NCI-H510A (cell line): ENCODE measurements at places on chromosomes 16 and 17.

- no peak for DNase-seq
These were observed 250.3 kb upstream of the SOX9 start for GRCh38 chr17:71870546-71870862.

DNA sequence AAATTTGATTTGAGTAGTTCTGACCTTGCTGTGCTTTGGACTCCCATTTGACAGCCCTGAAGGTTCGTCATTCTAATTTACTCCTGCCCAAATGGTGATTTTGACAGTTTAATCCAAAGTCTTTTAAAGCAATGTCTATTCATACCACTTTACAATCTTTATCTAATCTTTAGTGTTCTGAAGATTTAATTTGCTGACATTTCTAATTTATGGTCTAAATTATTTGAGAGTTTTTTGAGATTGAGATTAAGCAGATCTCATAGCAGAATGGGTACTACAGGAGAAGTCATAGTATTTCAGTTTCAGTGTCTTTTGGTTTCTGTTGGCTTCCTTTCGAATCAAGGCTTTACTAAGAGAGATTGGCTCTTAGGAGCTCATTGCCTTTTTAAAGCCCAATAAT lies 32.6 kb upstream of the RASL10B start:
- no peak for DNase-seq

- DNase-seq = peak; percentile 21
These were observed 48.4 kb downstream of the CENPV start for GRCh38 chr17:16304830-16305229.

DNA sequence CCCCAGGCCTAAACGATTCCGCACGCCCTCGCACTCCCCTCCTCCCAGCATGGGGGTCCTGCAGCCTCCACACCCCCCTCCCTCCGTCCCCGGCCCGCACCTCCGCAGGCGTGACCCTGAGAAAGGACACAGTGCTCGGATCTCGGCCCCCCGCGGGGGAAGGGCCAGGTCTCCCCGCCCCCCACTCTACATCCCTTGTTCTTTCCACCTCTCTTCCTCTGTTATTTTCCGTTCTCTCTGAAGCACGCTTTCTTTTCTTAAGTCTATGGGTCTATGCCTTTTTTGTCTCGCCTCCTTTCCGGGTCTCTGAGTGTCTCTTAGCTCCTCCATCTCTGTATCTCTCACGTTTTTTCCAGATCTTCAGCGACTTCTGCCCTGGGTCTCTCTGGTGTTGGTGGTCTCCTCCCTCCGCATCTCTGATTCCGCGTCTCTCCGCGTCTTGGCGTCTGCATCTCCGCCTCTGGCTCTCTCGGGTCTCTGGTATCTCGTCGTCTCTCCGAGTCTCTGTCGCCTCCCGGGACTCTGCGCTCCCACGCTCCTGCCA lies 2.1 kb upstream of the HES7 start:
- no peak for DNase-seq

DNA sequence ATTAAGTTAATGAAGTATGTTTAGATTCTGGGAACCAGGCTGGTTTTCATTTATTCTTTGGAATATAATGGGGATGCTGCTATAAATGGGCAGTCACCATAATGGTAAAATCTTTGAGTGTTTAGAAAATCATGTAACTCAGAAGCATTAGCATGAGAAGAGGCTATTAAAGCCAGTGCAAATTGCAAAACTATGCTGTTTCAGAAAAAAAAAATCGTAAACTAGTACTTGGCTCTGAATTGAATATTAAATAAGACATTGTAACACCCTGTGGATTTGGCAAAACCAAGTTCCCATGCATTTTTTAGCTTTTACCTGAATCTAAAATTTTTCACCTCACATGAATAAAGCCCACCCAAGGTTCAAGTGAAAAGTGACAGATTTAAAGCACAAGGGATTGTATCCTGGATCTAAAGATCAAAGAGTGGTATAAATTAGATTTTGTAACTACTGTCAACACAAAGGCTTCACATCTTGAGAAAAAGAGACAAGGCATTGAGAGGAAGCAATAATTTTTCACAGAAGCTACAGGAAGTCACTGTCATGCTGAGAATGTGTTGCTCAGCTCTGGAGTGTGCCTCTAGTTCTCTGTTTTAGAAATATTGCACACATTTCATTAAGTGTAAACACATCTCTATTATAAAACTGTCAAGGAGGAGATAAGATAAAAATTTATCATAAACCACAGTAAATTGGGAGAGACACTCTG lies 142.2 kb downstream of the ABCA8 start:
- no peak for DNase-seq

GRCh38 chr17:38942696-38943334 lies 17.4 kb downstream of the LASP1NB start:
- no peak for DNase-seq

DNA sequence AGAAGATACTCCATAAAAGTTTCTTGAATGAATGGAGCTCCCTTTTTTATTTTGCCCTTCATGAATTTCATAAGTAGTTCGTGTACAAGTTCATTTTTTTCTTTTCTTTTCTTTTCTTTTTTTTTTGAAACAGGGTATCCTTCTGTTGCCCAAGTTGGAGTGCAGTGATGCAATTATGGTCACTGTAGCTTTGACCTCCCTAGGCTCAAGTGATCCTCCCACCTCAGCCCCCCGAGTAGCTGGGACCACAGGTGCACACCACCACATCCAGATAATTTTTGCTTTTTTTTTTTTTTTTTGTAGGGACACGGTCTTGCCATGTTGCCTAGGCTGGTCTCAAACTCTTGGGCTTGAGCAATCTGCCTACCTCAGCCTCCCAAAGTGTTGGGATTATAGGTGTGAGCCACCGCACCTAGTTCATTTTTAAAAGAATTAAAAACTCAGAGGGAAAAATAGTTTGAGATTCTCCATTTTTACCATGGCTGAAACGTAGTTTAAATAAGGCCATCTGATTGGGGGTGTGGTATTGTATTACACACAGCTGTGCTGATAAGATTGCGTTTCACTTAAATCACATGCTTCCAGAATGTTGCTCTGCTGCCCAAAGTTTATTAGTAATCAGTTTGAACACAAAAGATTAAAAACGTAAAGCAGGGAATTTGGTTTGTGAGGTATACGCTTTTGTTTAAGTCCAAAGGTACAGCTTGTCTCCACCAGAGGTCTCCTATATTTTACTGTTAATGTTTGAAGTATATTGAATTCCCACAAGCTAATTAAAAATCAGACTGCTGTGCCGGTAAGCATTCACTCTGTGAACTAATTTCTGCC lies 154.1 kb downstream of the SOCS1 start:
- no peak for DNase-seq

DNA sequence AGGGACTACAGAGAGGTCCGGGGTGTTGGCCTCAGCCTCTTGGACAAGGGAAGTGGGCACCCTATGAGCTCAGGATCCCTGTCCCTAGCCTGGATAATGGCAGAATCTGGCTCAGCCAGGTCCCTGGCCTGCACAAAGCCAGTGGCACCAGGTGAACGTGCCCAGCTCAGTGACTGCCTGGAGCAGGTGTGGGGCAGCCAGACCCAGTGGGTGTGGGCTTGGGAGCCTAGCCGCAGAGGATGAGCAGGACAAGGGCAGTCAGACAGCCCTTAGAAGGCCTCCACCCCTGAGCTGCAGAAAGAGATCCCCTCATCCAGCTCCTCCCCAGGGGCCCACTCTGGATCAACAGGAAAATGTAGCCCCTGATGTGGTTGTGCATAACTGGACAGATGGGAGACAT lies 585.3 kb downstream of the KCNJ18 start:
- no peak for DNase-seq

DNA sequence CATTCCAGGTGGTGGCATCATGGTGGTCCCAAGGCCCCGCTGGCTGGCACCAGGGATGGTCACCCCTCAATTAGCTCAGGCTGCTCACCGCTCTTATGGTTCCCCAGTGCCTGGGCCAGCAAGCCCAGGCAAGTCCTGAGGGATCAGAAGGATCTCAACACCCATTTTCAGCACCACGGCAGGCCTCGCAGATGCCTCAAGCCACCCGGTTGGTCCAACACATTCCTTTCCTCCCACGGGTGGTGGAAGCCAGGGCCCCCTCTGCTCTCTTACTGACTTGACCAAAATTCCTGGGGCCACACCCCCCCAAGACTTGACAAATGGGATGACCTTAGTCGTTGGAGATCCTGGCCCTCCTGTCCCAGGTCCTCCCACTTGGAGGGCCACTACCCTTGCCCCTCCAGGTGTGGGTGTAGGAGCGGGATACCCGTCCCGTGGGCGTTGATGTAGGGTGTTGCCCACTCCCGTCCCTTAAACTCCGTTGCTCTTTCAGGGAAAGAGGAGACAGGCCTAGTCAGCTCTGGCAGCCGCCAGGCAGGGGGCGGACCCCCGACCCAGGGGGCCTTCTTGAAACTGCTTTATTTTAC lies 5.9 kb downstream of the ZNF205 start:
- no peak for DNase-seq

GRCh38 chr17:32517982-32518381 lies 31.2 kb downstream of the CDK5R1 start:
- no peak for DNase-seq

GRCh38 chr16:67767953-67768352 lies 38.4 kb downstream of the RANBP10 start:
- DNase-seq = no peak

- DNase-seq = no peak
These were observed 22.0 kb upstream of the METRNL start for GRCh38 chr17:83057397-83057761.

GRCh38 chr16:57609541-57610401 lies 18.7 kb upstream of the ADGRG1 start:
- DNase-seq = no peak

DNA sequence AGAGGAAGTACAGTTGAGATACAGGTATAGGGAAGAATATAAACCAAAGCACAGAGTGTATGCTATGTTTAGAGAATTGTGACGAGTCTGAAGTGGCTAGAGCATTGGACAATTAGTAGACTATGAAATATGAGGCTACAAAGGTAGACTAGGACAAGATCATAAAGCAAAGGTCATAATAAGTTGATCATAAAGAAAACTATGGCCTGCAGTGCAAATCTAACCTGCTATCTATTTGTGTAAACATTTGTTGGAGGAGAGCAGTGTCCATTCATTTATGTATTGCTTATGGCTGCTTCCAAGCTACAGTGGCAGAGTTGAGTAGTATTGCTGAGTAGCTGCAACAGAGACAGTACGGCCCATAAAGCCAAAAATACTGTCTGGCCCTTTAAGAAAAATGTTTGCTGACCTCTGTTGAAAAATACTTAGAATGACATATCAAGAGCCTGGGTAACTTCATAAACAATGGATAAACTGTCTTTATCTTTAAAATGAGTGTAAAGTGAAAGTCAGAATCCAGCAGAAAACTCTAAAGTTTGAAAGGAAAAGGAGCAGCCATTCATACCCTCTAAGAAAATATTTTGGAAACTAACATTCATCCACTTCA lies 14.5 kb upstream of the OR1E2 start:
- DNase-seq = no peak

DNA sequence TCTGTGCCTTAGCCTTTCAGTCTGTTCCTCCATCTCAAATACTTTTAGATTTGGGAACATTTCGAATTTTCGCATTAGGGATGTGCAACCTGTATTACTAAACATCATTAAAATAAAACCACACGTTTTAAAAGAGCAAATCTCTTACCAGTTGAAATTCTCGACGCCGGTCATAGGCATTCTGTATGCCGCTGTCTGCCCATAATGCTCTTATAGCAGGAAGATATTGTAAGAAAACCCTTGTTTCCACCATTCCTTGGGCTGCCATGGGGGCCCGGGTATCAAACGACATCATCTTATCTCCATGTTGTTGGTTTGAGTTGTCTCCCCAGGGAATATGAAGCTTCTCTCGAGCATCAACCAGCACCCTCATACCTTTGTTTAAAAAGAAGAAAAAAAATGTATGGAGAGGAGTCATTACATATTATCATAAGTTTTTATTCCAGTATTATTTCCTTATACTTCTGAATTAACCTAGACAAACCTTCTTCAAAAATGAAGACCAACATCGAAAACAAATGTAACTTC lies 3.1 kb downstream of the GNA13 start:
- DNase-seq = no peak

- DNase-seq = no peak
These were observed 225.3 kb upstream of the COX10 start for GRCh38 chr17:13843862-13844635.

- no peak for DNase-seq
These were observed 61.3 kb upstream of the SDK2 start for GRCh38 chr17:73705594-73705993.

- no peak for DNase-seq
These were observed 70.9 kb downstream of the HLF start for GRCh38 chr17:55335625-55336024.

DNA sequence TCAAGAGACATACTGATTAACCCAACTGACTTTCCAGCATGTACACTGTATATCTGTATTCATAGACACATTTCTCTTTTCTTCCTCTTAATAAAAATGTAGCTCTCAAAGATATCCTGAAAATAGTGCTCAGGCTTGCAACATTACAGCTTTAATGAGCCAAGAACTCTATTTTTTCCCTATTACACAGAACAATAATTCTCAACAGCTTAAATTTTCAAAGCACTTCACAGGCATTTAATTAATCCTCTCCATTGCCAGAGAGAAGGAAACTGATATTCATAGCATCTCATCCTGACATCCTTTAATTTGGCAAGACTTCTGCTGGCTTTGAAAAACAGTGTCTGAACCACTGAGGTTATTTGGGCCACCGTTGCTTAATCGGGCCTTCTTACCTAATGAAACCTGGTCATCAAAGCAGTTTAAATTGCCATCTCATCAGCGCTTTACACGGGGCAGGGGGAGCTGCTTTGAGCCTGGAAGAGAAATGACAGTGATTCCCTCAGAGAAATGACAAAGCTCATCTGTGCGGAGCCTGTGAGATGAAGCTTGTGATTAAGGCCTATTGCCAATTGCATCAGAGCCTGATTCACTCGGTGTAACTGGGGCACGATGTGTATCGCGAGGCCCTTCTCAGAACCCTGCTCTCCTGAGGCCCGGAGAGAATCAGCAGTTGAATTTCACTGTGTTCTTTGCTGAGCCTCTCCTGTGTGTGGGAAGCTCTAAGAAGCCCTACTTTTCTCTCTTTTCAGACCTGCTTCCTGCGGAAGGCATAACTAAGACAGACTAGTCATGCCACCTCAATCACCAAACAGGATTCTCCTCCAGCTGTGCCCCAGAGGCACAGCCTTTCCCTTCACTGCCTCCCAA lies 8.5 kb upstream of the SIAH1 start:
- no peak for DNase-seq

DNA sequence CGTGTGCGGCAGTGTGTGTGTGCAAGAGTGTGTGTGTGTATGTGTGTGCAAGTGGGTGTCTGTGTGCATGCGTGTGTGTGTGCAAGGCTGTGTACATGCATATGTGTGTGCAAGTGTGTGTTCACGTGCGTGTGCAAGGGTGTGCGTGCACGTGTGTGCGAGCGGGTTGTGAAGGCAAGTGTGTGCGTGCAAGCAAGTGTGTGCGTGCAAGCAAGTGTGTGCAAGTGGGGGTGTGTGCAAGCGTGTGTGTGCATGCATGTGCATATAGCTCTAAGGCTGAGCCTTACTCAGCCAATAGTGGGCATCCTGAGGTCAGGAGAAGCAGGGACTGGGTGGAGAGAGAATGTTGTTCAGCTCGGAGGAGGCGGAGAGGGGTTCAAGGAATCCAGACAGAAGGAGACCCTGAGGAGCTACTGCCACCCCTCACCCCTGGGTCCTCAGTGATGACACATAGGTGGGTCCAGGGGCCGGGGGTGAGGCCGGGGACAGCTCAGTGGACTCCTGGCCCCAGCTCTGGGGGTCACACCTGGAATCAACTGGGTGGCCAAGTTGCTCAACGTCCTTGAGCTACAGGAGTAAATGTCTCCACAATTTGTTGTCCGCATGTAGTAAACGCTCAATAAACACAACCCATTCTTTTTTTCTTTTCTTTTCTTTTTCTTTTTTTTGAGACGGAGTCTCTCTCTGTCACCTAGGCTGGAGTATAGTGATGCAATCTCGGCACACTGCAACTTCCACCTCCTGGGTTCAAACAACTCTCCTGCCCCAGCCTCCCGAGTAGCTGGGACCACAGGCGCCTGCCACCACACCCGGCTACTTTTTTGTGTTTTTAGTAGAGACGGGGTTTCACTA lies 1.8 kb downstream of the PRR29 start:
- no peak for DNase-seq
